ENCODE measurements at places on chromosomes 6 and 20. TPM values are rescaled to one million over a fixed set of nuclear protein-coding genes. Genes with fewer than 3 reads are reported as not detected.

DNA sequence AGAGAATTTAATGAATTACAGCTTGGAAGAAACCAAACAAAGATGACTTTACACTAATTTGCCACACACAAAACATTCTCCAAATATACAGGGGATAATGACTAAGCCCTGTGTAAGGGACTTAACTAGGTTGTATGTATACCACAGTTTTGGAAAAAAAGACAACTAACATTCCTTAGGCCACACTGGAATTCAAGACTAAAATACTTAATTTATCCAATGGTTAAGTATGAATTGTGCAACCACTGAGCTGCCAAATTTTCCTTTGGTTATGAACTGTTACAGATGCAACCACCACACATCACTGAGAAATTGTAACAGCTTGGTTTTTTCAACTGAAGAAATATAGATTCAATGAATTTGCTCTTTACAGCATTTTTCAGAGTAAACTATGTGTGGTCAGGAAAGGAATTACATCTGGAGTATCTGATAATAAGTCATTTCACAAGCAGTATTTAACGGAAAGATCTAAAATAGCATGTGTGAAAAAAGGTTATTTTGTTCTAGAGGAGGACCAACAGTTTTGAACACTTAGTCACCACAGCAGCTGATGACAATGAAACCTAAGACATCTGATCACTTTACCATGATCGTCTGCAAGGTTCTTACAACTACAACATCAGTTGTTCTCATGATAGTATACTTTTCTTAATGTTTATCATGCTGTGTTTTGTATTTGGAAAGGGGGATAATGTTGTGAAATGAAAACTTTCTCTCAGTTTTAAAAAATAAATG, 318.8 kb downstream of the BCKDHB start:
- H3K27ac ChIP-seq = no peak overlapping the region
- H3K4me3 ChIP-seq = no peak overlapping the region
- no peaks in the 10 kb centered on the region for H3K36me3 ChIP-seq
- DNase-seq = no peak

- no peak for DNase-seq
- no peaks in the 10 kb centered on the region for H3K27me3 ChIP-seq
- H3K36me3 ChIP-seq = no peaks in the 10 kb centered on the region
- no peak overlapping the region for H3K4me3 ChIP-seq
- no peak overlapping the region for H3K27ac ChIP-seq
Measured at GRCh38 chr20:43383026-43383795, 74.5 kb upstream of the SRSF6 start.

- H3K4me3 ChIP-seq = no peak overlapping the region
- no peak overlapping the region for H3K27ac ChIP-seq
- DNase-seq = no peak
- no peaks in the 10 kb centered on the region for H3K36me3 ChIP-seq
- H3K4me1 ChIP-seq = no peaks in the 10 kb centered on the region
Measured at GRCh38 chr20:48393737-48394314, 434.0 kb downstream of the PREX1 start.

The IL17A gene
- total RNA-seq = not detected

The NKX2-2 gene
- total RNA-seq = not detected

The RSPH4A gene
- total RNA-seq = 5.1 TPM

The TSPYL1 gene
- 89.3 TPM for total RNA-seq

The OOEP gene
- 0.38 TPM for total RNA-seq

The BEND6 gene
- 1.6 TPM for total RNA-seq

- no peaks in the 10 kb centered on the region for H3K27me3 ChIP-seq
- H3K4me1 ChIP-seq = no peaks in the 10 kb centered on the region
- no peak overlapping the region for H3K4me3 ChIP-seq
- H3K27ac ChIP-seq = no peak overlapping the region
- no peak for DNase-seq
Measured at GRCh38 chr6:70112716-70113115, 190.2 kb downstream of the COL9A1 start.

GRCh38 chr6:52423971-52424381, 3.8 kb downstream of the EFHC1 start:
- no peaks in the 10 kb centered on the region for H3K27me3 ChIP-seq
- H3K4me3 ChIP-seq = no peak overlapping the region
- no peaks in the 10 kb centered on the region for H3K36me3 ChIP-seq

GRCh38 chr20:32779500-32780211, 17.5 kb downstream of the DNMT3B start:
- H3K36me3 ChIP-seq = no peaks in the 10 kb centered on the region
- DNase-seq = no peak
- no peaks in the 10 kb centered on the region for H3K27me3 ChIP-seq
- H3K27ac ChIP-seq = no peak overlapping the region

DNA sequence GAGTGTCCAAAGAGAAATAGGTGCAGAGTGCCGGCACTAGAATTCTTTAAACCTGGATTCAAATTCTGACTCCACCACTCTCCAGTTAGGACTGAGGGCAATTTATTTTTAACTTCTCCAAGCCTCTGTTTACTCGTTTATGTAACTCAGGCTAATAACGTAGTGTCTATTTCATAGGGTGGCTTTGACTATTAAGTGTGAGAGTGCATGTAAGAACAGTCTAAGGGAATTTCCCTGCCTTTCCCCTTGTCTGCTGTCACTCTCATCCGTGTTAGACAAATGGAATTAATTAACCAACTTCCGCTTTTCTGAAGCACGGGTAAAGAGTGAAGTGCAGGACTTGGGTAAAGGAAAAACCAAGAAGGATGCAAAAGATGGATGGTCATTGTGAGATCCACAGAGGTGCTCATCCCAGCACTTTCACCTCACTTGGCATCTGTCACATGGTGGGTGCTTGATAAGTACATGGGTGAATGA, 4.1 kb upstream of the ZKSCAN8 start:
- no peaks in the 10 kb centered on the region for H3K27me3 ChIP-seq
- DNase-seq = no peak
- H3K4me1 ChIP-seq = peaks cover under 1% of the 10 kb centered on the region
- H3K4me3 ChIP-seq = peak overlapping the region; percentile 79
- no peaks in the 10 kb centered on the region for H3K36me3 ChIP-seq

The POPDC3 gene
- total RNA-seq = 0.71 TPM

DNA sequence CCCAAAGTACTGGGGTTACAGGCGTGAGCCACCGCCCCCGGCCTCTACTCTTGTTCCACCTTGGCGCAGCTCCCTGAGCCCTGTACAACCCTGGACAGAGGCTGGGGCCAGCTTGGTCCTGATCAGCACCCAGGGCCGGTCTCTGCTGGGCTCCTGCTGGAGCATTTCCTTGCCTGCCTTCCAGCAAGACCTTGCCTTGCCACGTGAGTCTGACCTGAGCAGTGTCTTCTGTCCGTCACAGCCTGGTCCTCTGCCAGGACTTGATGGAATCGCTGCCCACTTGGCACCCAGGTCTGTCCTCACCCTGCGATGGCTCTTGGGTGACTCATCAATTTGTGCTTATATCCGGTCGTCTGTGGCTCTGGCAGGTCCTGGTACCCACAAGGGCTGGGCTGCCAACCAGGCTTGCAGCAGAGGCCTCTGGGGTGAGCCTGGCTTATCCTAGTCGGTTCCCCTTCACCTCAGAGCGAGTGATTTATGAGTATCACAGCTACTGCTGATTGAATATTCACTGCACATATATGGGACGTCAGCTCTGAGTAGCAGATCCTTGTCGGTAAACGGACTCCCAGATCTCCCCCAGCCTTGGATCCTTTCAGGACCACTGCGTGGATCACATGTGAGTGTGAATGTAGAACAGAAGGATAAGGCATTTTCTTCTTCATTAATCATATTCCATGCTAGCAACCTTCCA, 10.1 kb upstream of the SULF2 start:
- DNase-seq = no peak
- H3K4me3 ChIP-seq = no peak overlapping the region
- H3K27me3 ChIP-seq = no peaks in the 10 kb centered on the region
- no peaks in the 10 kb centered on the region for H3K4me1 ChIP-seq
- no peaks in the 10 kb centered on the region for H3K36me3 ChIP-seq
- no peak overlapping the region for H3K27ac ChIP-seq

- no peaks in the 10 kb centered on the region for H3K36me3 ChIP-seq
- no peak for DNase-seq
Measured at GRCh38 chr6:168419569-168419968, 21.4 kb upstream of the SMOC2 start.

- no peaks in the 10 kb centered on the region for H3K36me3 ChIP-seq
- DNase-seq = no peak
- H3K27me3 ChIP-seq = no peaks in the 10 kb centered on the region
- no peak overlapping the region for H3K4me3 ChIP-seq
- no peak overlapping the region for H3K27ac ChIP-seq
- no peaks in the 10 kb centered on the region for H3K4me1 ChIP-seq
Measured at GRCh38 chr6:80942911-80943310, 809.6 kb downstream of the TENT5A start.

DNA sequence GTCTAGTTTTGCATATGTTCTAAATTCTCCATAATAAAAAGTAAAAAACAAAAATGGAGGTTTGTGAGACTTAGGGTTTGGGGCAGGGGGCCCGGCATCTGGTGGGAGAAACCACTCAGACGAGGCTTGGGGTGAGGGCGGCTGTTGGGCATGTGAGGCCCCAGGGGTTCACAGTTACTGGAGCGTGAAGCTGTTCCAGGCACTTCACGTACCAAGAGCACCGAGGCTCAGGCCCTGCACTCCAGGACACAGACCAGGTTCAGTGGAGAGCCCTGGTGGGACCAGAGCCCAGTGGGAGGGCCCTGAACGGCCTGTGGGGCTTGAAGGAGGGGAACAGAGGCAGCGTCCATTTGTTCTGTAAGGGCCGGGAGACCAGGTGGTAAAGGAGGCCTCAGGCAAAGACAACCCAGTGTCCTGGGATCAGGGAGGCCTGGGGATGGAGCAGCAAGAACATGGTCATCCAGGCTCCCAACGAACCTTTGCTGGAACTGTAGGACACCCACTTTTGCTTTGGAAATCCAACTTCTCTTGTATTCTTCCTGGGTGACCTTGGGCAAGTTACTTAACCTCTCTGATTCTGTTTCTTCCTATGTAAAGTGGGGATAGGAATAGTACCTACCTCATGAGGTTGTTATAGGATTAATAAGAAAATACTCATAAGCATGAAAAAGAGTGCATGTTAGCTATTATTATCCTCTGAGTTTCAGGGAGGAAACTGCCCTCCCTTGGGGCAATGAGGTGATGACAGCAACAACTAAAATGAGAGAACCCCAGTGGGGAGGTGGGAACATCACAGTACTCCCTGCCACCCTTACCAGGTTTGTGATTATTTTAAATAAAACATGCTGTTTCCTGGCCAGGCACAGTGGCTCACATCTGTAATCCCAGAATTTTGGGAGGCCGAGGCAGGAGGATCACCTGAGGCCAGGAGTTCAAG, 1.1 kb upstream of the FGD2 start:
- H3K4me1 ChIP-seq = no peaks in the 10 kb centered on the region
- H3K27ac ChIP-seq = no peak overlapping the region
- no peak for DNase-seq
- H3K36me3 ChIP-seq = no peaks in the 10 kb centered on the region
